ENCODE measurements at places on chromosomes 5 and 9. TPM values are rescaled to one million over a fixed set of nuclear protein-coding genes. Genes with fewer than 3 reads are reported as not detected.
A peak's percentile ranks its signal among the peaks of the same experiment; 100 is the strongest.

TAF1L gene
- not detected for total RNA-seq

GRIN1 gene
- total RNA-seq = not detected

FBXL7 gene
- total RNA-seq = 14.4 TPM

CORO2A gene
- total RNA-seq = 0.72 TPM

DNA sequence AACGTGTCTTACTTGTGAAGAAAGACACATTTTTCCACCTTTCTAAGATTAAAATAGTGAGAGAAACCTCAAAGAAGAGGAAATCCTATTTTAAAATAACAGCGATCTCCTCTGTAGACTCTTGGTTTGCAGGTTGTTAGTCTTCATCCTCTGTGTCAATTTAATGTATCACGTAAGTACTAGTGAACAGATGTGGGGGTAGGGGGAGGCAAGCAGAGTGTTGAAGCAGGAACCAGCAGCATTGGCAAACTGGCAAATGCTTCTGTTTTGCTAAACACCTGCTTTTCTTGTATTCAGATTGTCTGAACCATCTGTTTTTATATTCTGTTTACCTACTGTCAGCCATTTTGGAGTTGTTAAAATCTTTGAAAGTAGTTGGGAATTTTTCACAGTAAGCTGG is 159.3 kb upstream of the TLX3 start:
- no peak for DNase-seq
- no peaks in the 10 kb centered on the region for H3K27me3 ChIP-seq
- no peaks in the 10 kb centered on the region for H3K36me3 ChIP-seq
- no peak overlapping the region for H3K4me3 ChIP-seq

GRCh38 chr5:59428391-59428790 is 465.1 kb downstream of the PDE4D start:
- no peaks in the 10 kb centered on the region for H3K4me1 ChIP-seq
- no peak for DNase-seq
- no peaks in the 10 kb centered on the region for H3K36me3 ChIP-seq
- no peak overlapping the region for H3K4me3 ChIP-seq

- DNase-seq = no peak
- H3K36me3 ChIP-seq = no peaks in the 10 kb centered on the region
- H3K4me3 ChIP-seq = no peak overlapping the region
- no peak overlapping the region for H3K27ac ChIP-seq
Measured at GRCh38 chr5:169904508-169904907, 75.8 kb downstream of the INSYN2B start.

- no peak overlapping the region for H3K27ac ChIP-seq
- DNase-seq = peak; percentile 72
- H3K4me1 ChIP-seq = peaks cover 27% of the 10 kb centered on the region
- no peak overlapping the region for H3K4me3 ChIP-seq
- no peaks in the 10 kb centered on the region for H3K27me3 ChIP-seq
- peaks cover 4% of the 10 kb centered on the region for H3K36me3 ChIP-seq
Measured at GRCh38 chr5:66151030-66151429, 6.9 kb downstream of the SREK1 start.

DNA sequence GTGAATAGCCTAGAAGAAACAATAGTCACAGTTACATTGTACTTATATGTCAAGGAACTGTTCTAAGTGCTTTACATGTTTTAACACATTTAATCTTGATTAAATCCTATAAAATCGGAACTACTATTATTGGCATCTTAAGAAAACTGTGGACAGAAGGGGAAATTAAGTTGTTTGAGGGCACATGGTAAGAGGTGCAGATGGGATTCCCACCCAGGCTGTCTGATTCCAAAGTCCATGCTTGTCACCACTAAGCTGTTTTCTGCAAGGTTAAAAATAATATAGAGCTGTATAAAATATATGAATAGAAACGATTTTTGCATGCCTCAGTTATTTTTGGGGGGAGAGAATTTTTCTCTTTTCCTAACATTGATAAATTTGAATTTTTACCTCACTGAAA is 194.6 kb upstream of the KLF9 start:
- peaks cover 12% of the 10 kb centered on the region for H3K4me1 ChIP-seq
- DNase-seq = no peak
- no peaks in the 10 kb centered on the region for H3K27me3 ChIP-seq
- H3K36me3 ChIP-seq = no peaks in the 10 kb centered on the region
- H3K27ac ChIP-seq = peak overlapping the region; percentile 70

GRCh38 chr5:81425569-81425968 is 31.6 kb upstream of the ACOT12 start:
- DNase-seq = no peak
- peak overlapping the region; percentile 31 for H3K27ac ChIP-seq
- no peaks in the 10 kb centered on the region for H3K27me3 ChIP-seq
- no peak overlapping the region for H3K4me3 ChIP-seq
- no peaks in the 10 kb centered on the region for H3K36me3 ChIP-seq
- H3K4me1 ChIP-seq = peaks cover 24% of the 10 kb centered on the region

All from osteoblast (primary cell).